ENCODE measurements at places on chromosomes 12 and 14.

GRCh38 chr12:113463746-113464451 lies 7.8 kb downstream of the LHX5 start:
- no peak for DNase-seq

DNA sequence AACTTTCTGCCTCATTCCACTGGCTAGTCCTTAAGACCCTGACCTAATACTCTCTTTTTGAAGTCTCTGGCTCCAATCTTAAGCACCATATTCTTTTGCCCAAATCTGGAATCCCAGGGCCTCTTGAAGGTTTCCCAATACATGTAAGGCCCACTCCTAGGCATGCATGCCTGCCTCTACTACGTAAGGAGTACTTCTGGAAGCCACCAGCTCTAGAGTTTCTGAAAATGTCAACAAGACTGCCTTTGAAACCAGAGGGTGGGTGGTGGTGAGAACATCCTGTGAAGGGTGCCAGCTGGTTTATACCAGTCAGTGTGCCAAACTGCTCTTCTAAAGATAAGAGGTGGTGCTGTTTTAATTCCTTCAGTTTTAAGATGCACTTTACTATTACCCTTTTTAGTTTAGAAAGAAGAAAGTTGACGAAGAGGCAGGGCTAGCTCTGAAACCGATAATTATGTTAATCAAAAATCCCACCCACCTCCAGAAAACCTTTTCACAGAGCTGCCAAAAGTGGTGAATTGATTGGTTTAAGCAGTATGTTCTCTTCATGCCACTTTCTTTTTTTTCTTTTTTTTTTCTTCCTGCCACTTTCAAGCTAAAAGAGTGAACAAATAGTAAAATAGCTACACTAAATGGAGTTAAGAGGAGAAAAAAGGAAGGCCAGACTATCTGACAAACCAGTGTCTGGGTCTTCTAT lies 8.7 kb upstream of the WDR89 start:
- DNase-seq = no peak

DNA sequence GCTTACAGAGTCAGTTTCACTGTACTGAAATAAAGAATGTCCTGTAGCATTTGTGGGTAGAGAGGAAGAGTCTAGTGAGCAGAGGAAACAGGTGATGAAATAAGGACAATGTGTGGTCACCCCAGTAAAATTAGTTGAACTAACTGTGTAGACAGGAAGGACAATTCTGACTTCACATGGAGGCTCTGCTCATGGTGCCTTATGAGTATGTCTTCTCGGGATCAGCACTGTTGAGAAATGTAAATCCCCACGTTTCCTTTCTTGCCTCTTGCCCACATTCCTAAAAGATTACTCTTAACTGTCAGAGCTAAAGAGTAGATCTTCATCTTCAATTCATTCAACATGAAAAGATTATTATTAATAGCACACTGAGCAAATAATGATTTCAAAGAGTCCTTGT lies 113.2 kb upstream of the FLRT2 start:
- DNase-seq = no peak

GRCh38 chr12:76031081-76031413 lies 529 bp downstream of the PHLDA1 start:
- no peak for DNase-seq

GRCh38 chr14:68791902-68792677 lies 777 bp downstream of the ZFP36L1 start:
- no peak for DNase-seq

DNA sequence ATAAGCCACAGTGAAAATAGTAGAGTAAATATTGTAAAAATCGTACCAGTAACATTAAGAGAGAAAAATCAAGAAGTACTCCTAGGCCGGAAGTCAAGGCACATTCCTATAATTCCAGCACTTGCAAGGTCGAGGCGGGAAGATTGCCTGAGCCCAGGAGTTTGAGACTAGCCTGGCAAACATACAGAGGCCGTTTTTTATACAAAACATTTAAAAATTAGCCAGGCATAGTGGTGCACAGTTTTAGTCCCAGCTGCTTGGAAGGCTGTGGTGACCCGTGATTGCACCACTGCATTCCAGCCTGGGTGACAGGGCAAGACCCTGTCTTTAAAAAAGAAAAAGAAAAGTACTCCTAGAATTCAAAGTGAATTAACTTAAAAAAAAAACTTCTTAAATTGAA lies 341.8 kb downstream of the C12orf50 start:
- no peak for DNase-seq

GRCh38 chr12:79827484-79827883 lies 107.4 kb downstream of the PPP1R12A start:
- no peak for DNase-seq

DNA sequence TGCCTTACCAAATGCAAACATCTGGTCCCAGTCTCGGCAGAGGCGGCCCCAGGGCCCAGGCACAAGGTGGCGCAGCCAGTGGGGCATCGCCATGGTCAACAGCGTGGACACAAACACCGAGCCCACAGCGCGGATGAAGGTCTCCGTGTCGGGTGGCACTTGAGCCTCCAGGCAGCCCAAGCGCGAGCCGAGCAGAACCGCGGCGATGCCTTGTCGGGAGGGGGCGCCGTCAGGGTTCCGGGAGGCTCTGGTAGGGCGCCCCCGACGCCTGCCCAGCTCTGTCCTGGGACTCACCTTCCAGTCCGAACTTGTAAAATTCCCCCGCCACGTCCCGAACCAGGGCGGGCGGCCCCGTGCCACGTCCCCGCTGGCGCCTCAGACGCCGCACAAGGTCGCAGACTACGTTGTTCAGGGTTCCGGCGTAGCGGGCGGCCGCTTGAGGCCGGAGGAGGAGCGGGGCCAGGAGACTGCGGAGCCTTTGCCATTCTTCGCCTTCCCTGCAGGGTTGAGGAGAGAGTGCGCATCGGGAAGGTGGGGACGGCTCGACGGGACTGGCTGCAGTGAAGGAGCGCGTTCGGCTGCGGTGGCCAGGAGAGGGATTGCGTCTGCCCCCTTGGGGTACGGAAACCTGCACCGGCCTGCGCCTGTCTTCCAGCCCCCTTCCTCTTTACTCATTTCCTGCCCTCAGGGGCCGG lies 1.7 kb downstream of the CYP27B1 start:
- no peak for DNase-seq

DNA sequence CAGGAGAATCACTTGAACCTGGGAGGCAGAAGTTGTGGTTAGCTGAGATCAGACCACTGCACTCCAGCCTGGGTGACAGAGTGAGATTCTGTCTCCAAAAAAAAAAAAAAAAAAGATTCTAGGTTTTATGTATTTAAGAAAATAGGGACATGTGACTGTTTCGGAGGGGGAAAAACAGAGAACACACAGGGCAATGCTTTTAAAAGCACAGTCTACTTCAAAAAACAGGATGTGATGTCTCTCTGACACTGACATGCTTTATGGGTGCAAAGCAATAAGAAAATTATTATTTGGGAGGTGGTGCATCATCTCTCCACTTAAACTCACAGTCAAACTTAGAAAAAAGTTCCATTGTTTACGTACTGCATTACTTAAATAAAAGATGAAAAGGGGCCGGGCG lies 28.7 kb downstream of the CLIP1 start:
- DNase-seq = no peak

DNA sequence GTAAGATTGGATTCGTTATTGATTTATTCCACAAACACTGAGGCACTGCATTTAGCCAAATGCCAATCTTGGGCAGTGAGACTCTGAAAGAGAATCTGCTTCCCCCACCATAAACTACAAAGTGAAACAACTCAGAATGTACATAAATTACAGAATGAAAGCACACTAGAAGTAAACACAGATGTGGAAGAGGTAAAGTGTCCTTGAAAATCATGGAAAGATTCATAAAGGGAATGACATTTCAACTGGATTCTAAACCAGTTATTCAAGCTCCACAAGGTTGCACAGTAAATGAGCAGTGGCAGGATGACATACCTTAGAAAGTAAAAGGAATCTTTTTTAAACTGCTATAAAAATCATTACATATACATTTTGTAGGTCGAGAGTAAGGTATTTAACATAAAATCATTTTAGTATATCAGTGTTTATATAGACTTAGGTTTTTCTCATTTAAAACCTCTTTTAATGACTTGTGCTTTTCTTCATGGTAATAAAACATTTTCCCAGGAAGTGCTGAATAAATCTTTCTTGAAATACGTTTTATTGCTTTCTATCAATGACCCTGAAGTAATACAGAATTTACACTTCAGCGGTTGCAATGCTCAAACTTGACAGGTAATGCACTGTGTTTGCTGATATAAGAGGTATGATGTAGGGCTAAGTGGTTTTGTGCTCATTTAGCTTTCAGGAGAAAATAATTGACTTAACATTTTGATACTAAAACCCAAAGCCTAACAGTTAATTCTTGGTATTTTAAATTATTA lies 270.6 kb downstream of the NAV3 start:
- DNase-seq = no peak

- no peak for DNase-seq
Observed at GRCh38 chr12:24905431-24905830, 43.5 kb downstream of the BCAT1 start.

DNA sequence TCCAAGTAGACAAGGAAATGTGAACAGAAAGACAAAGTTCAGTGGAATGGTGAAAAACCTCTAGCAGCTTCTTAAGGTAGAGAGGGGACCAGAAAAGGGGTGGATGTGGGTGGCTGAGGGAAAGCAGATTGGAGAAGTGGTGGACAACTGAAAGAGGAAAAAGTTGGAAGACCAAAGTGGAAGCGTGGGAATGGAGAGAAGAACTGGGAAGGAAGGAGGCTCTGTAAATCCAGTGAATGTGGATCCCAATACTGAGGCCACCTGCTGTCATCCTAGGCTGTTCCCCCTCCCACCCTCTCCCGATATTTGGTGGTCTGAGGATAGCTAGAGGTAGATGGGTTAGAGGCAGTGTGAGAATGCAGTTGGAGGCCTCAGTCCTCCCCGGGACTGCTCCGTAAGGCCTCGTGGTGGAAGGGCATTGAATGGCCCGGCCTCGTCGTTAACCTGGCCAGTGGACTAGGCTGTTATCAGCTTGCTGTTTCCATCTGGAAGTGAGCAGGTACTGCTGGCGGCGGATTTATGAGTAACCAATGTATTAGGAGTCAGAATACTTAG lies 822 bp upstream of the POU6F1 start:
- no peak for DNase-seq

DNA sequence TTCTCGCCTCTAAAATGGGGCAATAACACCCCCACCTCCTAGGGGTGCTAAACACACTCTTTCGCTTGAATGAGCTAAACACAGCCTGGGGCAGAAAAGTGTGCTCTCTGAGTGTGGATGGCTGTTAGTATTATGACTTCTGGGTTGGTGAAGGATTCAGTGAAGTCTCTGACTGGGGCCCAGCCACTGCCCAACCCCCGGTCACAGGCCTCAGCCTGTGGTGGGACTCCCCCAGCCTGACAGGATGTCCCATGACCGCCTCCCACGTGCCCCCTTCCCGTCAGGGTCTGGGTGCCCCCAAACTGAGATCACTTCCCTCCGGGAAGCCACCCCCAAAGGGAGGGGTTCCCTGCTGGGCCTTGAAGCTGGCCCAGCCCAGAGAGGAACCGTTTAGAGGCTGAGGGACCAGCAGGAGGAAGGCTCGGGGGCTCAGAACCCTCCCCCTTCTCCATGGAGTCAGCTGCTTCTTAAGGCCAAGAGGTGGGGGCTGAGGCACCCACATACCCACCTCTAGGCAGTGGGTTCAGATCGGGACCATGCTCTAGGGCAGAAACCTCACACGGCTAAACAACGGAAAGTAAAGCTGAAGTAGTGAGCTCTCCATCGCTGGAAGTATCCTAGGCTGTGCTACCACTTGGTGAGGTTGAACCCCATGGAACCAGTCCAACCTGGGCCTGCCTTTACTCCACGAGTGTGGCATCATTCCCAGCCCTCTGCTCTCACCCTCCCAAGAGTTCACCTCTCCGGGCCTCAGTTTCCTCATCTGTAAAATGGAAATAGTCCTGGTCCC lies 13.8 kb downstream of the DTX1 start:
- DNase-seq = no peak

DNA sequence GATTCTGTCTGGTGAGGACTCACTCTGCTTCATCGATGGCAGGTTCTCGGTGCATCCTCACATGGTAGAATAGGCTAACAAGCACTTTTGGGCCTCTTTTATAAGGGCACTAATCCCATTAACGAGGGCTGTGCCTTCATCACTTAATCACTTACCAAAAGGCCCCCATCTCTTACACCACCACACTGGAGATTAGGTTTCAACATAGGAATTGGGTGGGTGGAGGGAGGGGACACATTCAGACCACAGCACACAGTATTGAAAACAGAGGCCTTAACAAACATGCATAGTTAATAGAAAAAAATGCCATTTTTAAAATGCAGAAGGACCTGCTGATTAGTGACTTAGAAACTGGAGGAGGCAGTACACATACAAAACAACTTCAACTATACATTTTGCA lies 61.6 kb downstream of the SPPL3 start:
- no peak for DNase-seq

- DNase-seq = no peak
Observed at GRCh38 chr14:41476526-41476925, 130.2 kb upstream of the LRFN5 start.

DNA sequence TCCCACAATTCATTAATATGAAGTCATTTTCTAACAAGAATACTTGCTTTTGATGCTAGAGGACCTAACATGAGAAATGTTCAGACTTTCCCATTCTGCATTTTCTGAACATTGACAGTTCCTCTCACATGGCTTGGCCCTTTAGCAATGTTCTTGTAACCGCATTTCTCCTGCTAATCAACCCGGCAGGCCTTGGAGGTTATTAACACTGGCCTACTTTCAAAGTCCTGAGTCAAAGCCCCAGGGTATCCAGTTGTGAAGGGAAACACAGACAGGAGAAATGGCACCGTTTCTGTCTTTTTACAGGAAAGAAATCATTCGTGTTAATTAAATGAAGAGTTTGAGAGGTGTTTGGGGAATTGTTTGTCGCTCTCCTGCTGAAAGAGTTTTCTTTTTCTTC lies 446.5 kb upstream of the MIS18BP1 start:
- no peak for DNase-seq

DNA sequence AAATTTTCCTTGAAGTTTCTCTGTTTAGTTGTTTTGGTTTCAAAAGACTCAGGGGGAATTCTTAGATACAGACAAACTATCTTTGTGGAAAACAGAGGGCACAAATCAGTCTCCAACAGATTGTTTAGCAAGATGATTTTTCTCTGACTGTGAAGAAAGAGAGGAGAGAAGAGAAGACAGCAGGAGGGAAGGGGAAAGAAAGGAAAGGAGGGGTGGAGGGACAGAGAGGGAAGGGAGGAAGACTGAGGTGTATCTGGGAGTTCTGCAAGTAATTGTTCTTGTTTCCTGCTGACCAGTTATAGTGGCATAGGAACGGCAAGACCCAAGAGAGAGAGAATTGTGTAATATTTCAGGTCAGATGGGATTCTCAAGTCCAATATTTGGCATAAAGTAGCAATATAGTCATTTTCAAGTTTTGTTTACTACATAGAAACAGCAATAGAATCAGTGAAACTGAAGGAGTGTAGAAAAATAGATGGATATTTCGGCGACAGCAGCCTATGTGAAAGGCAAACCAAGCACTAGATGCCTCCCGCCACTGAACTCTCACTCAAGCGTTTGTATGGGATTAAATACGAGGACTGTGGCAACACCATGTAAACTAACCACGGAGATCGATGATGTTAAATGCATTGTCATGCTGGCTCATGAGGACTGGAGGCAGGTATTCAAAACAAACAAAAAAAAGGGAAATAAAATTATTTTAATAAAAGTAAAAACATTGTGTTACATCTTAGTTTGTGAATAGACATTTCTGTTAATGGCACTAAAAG lies 342.5 kb downstream of the SLC16A7 start:
- DNase-seq = no peak

GRCh38 chr14:34620839-34621238 lies 9.1 kb downstream of the SNX6 start:
- DNase-seq = no peak

Data from activated CD8-positive, alpha-beta memory T cell treated with anti-CD3 and anti-CD28 coated beads for 1 hour (primary cell).